Fibroblast of villous mesenchyme (primary cell): ENCODE measurements at places on chromosomes 1 and 21. TPM values are rescaled to one million over a fixed set of nuclear protein-coding genes. Genes with fewer than 3 reads are reported as not detected.

The CNIH3 gene
- 3.9 and 11.3 TPM in 2 replicates for total RNA-seq

The GSTM1 gene
- 0.86 TPM in 1 of 2 replicates, not detected in the other for total RNA-seq

The C1orf141 gene
- not detected in 2 replicates for total RNA-seq

The CTSS gene
- total RNA-seq: 4.7 and 7.4 TPM in 2 replicates

The C1orf116 gene
- under 0.01 TPM in 1 of 2 replicates, not detected in the other for total RNA-seq

The NECTIN4 gene
- total RNA-seq: 0.32 and 2.6 TPM in 2 replicates

The REN gene
- 4.3 and 8.7 TPM in 2 replicates for total RNA-seq

The CFAP107 gene
- total RNA-seq: not detected in 2 replicates

The BOLA1 gene
- 6.5 and 9.0 TPM in 2 replicates for total RNA-seq

The UTS2 gene
- total RNA-seq: not detected in 2 replicates

The LIN28A gene
- not detected in 2 replicates for total RNA-seq

The SAMD13 gene
- total RNA-seq: under 0.01 and 0.64 TPM in 2 replicates

The RASAL2 gene
- total RNA-seq: 30.9 and 40.6 TPM in 2 replicates

The PBX1 gene
- 62.8 and 67.4 TPM in 2 replicates for total RNA-seq

The CD1B gene
- not detected in 2 replicates for total RNA-seq

The SPRR2B gene
- not detected in 2 replicates for total RNA-seq

The SHISA4 gene
- total RNA-seq: 19.0 and 25.0 TPM in 2 replicates

The PAQR6 gene
- 0.43 and 0.64 TPM in 2 replicates for total RNA-seq

The CDA gene
- total RNA-seq: 1.9 and 3.0 TPM in 2 replicates

The TNFSF18 gene
- total RNA-seq: 2.9 and 11.2 TPM in 2 replicates

The DNTTIP2 gene
- total RNA-seq: 25.1 and 31.5 TPM in 2 replicates

The PALMD gene
- 6.8 and 16.8 TPM in 2 replicates for total RNA-seq

The ADGRL2 gene
- 11.6 and 15.1 TPM in 2 replicates for total RNA-seq

The CCDC27 gene
- not detected in 2 replicates for total RNA-seq

The DNASE2B gene
- not detected in 2 replicates for total RNA-seq

The LINGO4 gene
- total RNA-seq: not detected in 2 replicates

The S100A2 gene
- 0.97 and 2.2 TPM in 2 replicates for total RNA-seq

The CR2 gene
- not detected in 2 replicates for total RNA-seq

The FAM72A gene
- total RNA-seq: 2.3 and 3.5 TPM in 2 replicates

The NR5A2 gene
- under 0.01 TPM in 1 of 2 replicates, not detected in the other for total RNA-seq
